ENCODE measurements at places on chromosomes 5 and 9.

DNA sequence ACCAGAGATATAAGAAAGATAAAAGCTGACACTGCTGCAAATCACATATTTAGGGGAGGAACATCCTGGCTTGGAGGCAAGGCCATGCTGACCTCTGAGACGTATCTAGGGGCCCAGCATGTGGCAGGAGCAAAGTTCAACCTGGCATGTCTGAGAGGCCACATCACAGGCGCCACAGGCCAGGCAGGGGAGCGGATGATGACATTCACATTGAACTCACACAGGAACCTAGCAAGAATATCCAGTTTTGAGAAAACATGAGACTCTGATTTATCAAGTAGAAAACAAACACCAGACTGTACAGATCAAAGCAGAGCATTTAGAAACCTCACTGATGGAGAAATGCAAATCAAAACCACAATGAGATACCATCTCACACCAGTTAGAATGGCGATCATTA is 64.2 kb upstream of the STK32A start:
- no peak for DNase-seq

GRCh38 chr9:137114220-137114612 is 317 bp downstream of the DPP7 start:
- no peak for DNase-seq

DNA sequence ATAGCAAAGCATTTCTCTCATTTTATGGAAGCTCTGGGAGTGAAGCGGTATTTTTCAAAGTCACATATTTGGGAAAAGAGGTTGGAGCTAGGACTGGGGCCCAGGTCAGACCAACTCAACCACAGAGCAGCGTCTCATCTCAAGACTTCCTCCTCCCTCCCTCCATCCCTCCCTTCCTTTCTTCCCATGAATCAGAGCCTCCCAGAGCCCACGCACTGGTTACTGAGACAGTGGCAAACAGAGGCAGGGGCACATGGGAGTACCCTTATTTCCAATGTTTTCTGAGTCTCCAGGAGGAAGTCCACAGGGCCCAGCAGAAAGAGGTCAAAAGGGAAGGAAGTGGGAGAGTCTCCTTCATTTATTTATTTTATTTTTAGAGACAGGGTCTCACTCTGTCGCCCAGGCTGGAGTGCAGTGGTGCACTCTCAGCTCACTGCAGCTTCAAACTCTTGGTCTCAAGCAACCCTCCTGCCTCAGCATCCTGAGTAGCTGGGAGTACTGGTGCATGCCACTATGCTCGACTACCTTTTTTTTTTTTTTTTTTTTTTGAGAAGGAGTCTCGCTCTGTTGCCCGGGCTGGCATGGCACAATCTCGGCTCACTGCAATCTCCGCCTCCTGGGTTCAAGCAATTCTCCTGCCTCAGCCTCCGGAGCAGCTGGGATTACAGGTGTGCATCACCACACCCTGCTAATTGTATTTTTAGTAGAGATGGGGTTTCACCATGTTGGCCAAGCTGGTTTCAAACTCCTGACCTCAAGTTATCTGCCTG is 52.5 kb upstream of the CDKN2AIPNL start:
- DNase-seq = no peak

DNA sequence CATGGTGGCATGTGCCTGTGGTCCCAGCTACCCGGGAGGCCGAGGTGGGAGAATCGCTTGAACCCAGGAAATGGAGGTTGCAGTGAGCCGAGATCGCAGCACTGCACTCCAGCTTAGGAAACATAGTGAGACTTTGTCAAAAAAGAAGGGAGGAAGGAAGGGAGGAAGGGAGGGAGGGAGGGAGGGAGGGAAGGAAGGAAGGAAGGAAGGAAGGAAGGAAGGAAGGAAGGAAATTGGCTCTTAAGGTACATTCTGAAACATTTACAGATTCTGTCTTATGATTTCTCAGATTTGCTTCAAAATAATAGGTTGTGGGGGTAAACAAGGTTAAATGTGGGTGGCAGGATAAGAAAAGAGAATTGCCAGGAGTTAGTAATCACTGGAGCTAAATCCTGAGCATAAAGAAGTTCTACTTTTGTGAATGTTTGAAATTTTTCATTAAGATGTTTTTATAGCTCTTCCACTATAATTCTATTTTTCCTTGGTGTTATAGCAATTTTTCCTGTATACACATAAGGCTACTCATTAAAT is 2.1 kb upstream of the UGT3A2 start:
- no peak for DNase-seq

DNA sequence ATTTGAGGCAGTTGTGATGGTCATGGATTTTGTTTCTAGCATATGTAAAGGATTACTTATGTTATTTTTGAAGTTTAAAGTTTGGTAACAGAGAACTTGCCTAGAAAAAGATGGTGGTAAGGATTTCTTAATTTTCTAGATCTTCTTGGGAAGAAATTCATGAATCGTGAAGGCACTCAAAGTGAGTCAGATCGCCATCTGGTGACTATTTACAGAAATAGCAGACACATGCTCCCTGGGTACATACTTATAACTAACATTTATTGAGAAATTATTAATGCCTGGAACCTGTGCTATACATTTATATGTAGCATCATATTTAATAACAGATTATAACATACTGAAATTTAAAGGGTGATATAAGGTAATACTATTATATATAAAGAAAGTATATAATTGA is 299.7 kb downstream of the IZUMO3 start:
- no peak for DNase-seq

DNA sequence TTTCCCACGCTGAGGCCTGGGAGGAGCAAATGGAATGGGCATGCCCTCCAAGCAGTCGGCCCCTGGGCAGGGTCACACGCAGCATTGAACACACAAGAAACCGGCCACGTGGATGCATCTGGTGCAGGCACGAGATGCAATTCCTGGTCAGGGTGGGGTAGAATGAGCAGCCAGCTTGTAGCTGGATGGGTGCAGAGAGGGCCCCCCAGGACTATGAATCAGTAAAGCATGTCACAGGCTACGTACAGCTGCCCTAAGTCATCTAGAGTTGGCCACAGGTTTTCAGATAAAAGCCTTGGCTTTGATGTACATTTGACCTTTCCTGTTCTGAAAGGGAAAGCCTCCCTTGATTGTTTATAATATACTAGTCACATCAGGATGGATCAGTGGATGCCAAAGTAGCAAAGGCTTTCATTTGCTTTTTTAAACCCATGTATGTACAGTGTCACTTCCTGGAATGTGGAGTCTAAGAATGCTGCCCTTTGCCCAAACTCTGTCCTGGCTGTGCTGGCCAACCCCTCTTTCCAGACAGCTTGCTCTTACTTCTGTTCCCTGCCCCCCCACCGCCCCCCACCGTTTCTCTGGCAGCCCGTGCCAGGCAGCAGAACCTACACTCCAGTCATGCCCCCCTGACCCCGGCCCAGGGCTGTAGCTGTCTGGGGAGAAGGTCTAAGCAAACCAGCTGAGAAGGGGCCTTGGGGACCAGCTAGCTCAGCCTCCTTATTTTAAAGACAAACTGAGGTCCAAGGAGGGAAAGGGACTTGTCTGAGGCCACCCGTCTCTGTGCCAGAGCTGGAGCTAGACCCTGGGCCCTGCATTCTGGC is 169.2 kb downstream of the HSPA4 start:
- DNase-seq = no peak

DNA sequence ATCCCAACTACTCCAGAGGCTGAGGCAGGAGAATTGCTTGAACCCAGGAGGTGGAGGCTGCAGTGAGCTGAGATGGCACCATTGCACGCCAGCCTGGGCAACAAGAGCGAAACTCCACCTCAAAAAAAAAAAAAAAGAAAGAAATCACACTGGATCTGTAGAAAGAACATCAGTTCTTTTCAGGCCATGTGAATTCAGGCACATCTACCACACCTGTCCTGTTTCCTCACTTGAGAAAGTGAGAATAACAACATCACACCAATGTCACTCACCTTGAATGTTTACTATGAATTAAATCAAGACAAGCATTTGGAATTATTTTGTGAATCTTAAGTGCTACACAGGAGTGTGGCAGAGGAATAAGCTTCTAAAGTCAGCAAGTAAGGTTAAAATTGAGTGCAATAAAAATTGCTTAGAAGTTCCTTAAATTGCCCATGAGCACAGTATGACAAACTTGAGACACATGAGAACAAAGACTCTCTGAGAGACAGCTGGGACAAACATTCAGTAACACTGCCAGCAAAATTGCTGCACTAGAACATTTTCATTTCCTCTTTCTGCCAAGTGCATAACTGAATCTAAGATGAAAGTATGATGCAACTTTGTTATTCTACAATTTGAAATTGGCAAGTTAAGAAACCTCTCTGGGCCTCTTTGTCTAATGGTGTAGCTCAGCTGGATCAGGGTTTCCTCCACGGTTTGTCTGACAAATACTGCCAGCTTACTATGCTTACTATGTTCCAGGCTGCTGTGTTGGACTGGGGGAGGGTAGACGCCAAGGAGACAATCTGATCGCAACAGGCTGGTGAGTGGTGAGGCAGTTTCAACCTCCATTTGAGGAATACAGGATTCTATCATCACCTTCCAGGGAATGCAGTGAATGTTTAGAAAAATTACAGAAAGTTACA is 1.9 kb upstream of the RIC1 start:
- peak; percentile 48 for DNase-seq

DNA sequence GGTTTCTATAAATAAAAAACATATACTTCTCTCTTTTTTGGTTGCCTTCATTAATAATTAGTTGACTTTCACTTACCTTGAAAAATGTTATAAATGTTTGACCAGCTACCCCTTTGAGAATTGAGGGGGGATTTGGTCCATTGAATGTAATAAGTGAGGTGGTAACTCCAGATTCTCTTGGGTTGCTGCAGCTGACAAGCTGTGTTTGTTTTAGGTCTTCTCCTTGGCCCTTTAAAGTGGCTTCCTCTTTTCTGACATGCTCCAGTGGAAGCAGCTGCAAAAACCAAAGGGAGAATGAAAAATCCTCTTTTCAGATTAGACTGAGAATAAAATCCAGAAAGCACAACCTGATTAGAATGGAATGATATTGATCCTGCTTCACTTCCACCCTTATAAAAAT is 410.5 kb downstream of the TMEM38B start:
- no peak for DNase-seq

DNA sequence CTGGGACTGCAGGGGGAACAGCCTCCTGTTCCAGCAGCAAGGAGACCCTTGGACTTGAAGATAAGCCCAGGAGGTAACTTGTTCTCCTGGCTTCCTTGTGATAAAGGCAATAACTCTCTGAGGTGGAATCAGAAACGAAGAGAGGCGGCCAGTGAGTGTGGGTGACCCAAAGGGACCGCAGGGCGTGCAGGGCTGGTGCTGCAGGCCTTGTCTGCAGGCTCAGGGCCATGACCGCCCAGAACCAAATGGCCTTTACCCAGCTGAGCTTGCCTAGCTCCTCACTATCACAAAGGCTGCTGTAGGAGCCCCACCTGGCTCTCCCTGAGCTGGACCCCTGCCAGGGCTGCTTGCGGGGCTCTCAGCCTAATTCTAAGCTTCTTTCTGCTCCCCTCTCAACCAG is 72.5 kb downstream of the NDFIP1 start:
- DNase-seq = no peak

All from stimulated activated naive CD8-positive, alpha-beta T cell treated with anti-CD3 and anti-CD28 coated beads, Interleukin-15, Interleukin-2, amounts not matched to agents 100 U/mL and 50 U/mL, for 24 hours (primary cell).